ENCODE measurements at places on chromosomes 12 and 14.

- DNase-seq, result no peak
These were observed 28.8 kb downstream of the SERPINA3 start for GRCh38 chr14:94640721-94641631.

- no peak for DNase-seq
These were observed 8.1 kb downstream of the ATP2A2 start for GRCh38 chr12:110289044-110289710.

DNA sequence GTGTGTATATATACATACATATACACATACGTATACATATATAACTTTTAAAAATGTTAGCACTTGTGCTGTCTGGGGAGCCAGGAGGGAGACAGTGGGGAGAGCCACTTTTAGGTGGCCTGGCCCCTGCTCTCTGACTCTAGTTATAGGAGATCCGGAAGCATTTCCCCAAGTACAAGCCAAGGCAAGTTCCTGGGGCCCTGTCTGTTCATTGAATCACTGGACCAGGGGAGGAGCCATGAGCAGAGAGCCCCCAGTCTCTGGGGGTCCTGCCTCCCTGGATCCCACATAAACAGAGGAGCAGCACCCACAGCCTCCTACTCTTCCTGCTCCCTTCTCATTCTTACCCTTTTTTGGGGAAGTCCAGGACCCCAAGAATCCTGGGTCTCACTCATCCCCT is 45.4 kb upstream of the TMED10 start:
- no peak for DNase-seq

DNA sequence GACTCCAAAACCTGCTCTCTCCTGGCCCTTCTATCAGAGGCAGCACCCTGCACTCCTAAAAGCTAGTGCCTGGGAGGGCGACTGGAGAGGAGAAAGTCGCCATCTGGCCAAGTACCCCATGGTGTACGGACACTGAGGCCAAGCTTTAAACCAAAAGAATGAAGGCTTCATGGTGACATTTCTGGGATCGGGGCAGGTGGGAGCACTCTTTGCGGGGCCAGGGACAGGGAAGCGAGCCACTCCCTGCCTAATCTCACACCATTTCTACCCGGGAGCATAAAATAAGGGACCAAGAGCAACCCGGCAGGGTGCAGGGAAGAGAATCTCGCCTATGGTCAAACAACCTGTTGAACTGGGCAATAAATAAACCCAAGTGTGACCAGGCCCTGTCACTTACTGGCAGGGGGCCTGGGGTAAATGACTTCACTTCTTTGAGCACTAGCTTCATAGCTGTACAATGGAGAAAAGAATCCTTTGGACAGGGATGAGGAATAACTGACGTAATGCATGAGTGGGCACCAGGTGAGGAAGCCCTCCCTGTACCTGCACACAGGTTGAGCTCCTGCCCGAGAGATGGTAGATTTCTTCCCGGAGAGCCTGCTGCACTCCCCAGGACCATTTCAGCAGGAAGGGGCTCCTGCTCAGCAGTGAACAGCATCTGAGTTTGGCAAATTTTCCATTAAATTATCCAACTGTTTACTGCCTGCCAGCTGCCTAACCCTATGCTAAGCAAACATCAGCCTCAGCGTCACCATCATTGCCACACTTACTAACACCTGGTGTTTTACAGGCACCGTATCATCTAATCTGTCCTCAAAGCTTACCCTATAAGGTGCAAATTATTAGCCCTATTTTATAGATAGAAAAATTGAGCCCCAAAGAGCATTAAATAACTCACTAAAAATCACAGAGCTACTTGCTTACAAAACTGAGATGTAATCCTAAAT is 2.0 kb downstream of the SERPINA1 start:
- DNase-seq, result no peak

DNA sequence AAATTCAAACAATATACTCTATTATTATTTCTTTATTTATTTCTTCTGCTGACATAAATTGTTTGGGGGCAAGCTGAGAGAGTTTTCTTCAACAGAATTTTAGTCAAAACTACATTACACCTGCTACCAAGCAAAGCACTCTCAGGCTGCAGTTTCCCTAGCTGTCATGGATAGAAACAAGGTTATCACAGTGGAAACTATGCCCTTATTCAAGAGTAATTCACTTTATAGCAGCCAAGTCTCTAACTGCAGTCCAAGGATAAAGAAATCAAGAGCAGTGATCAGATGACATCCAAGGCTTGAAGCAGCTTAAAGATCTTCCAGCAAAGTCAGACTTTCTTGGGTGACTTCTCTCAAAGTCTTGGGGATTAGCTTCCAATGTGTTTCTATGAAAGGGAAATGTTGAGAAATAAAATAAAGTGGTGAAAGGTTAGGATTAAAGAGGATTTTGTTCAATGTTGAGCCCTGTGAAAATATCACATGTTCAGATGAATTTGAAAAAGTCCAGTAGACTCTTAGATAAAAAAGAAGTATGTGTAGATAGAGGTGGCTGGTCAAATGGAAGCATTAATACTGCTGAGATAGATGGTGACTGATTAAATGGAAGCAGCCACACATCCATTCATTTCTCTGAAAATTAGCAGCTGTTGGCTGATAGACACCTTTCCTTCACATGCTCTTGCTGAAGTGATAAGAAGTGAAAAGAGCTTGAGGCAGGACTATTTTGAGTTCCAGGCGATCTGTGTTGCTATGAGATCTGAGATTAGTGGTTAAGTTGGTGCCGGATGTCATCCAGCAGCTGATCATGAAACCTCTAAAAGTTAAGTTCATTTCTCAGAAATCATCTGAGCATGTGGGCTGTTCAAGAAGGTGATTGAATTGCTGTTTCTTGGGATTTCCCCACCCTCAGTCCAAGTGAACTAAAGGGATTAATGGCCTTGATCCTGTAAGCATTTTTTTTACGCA is 257.8 kb upstream of the BTG1 start:
- DNase-seq, result no peak

DNA sequence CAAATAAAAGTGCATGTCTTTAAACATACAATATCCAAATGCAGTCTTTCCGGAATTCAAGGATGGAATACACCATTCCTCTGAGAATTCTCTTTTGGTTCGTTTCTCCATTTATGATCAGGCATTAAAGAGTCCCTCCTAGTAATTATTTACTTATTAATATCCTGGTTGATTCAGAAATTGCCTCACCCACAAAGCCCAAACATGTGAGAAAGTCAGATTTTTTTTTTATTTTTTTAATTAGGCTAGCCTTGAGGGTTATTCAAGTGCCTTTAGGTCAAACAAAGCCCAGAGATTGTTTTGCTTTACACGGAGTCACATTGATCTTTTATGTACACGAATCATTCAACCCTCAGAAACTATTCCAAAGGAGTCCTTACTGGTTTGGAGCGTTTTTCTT is 6.4 kb upstream of the TSPAN8 start:
- DNase-seq, result no peak

- no peak for DNase-seq
These were observed 48.0 kb downstream of the USP15 start for GRCh38 chr12:62308201-62308600.
